ENCODE measurements at places on chromosomes 13 and 19. TPM values are rescaled to one million over a fixed set of nuclear protein-coding genes. Genes with fewer than 3 reads are reported as not detected.

Gene KIR3DL1
- total RNA-seq = 0.11 TPM

Gene TSPAN16
- not detected for total RNA-seq

Gene ETHE1
- total RNA-seq = 34.4 TPM

Gene SIGLEC8
- total RNA-seq = not detected

Gene KLK11
- total RNA-seq = not detected

Gene RASIP1
- 0.22 TPM for total RNA-seq
